Spinal cord (tissue), 10 donors: ENCODE measurements at places on chromosomes 5 and 9. TPM values are rescaled to one million over a fixed set of nuclear protein-coding genes. Genes with fewer than 3 reads are reported as not detected.

Gene GKAP1
- total RNA-seq: 14.8 TPM

Gene LCN2
- total RNA-seq: 14.1 TPM

- no peak for DNase-seq
Observed at GRCh38 chr5:16430349-16431089, 35.1 kb downstream of the ZNF622 start.

DNA sequence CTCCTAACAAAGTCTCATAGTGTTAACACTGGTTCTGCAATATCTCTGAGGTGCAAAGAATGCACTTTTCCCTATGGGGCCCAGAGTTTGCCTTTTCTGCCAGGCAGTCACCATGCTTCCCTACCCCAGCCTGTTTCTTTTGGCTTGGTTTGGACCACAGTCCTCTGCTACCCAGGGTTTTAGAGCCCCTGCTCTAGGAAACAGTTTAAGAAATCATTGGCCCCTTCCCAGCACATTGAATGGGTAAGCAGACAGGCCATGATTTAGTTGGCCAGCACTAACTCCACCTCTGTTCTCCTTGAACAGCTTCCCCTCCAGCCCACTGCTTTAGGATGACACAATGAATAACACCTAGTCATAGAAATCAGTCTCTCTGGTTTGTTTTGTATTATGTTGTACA, 73.2 kb downstream of the UBAP1 start:
- peak; percentile 74 for DNase-seq

- DNase-seq: no peak
Observed at GRCh38 chr9:121633119-121633714, 18.2 kb upstream of the DAB2IP start.

DNA sequence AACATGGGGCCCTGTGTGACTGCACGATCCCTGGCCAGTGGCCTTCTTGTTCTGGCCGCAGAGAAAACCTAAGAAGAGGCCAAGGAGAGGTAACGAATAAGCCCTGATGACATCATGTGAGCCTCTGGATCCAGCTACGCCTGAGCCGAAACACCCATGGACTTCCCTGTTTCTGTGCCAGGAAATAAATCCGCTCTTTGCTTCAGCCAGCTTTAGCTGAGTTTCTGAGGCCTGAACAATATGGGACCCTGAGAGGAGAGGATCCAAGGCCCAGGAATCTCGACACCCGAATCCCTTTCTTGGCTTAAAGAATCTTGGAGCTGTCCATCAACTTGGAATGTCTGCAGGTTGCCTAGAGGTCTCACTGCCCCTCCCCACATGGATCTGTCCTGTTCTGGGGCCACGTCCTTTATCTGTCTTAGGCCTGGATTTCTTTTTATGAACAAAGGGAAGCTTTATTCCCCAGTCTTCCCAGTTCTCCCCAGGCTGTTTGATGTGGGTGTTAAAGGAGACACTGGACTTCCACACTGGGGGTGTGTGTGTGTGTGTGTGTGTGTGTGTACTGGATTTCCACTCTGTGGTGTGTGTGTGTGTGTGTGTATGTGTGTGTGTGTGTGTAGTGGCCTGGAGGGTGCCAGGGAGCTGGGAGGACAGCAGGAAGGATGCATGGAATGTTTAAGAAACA, 13.7 kb downstream of the IER5L start:
- DNase-seq: no peak
